ENCODE measurements at places on chromosomes 6 and 20.

GRCh38 chr6:138349891-138350290, 27.8 kb upstream of the SMIM28 start:
- DNase-seq: no peak

DNA sequence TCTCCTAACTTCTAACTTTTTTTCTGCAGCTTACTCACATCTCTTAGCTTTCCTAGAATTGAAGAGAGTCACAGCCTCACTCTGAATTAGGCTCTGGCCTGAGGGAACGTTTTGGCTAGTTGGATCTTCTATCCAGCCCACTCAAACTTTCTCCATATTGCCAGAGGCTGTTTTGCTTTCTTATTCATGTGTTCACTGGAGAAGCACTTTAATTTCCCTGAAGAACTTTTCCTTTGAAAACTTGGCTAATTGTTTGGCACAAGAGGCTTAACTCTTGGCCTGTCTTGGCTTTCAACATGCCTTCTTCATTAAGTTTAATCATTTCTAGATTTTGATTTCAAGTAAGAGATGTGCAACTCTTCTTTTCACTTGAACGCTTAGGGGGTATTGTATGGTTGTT, 138.2 kb upstream of the PLCB4 start:
- DNase-seq: no peak

DNA sequence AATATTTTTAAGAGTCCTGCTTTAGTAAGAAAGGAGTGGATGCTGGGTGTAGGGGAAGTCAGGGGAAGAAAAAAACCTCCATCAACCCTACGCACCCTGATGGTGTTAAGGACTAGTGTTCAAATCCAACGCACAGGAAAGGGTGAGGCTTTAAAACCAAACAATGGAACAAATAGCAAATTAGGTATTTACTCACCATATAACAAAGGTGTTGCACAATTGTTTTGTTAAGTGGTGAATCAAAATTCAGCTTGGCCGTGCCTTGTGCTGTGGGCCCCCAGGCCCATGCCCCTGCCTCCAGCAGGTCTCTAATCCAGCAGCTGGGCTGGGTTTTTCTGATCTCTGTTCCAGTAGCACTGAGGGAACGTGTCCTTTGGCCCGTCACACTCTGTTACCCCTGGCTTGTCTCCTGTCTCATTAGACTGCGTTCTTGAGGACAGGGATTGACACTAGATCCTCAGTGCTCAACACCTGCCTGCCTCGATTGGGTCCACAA, 11.8 kb downstream of the FAM83D start:
- no peak for DNase-seq

DNA sequence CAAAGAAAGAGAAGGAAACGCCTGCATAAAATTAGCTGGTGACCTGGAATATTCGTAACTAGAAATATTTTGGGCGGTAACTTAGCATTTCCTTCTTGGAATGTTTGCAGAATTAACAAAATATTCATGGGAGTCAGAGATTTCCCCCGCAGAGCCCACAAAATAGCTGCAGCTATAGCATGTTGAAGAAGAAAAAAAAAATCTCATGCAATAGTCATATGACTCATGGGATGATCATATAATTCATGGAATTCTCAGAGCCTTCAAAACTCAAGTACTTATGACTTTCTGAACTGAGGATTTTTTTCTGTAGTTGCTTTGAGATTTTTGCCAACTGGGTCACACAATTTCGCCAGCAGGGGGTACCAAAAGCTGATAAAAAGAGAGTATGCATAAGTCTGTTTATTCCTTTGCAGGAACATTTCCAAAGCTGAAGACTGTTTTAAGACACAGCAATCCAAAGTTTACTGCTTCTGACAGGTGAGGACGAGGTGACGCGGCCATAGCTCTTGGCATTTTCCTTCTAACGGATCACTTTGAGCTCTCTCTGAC, 586.0 kb upstream of the CHD6 start:
- no peak for DNase-seq

DNA sequence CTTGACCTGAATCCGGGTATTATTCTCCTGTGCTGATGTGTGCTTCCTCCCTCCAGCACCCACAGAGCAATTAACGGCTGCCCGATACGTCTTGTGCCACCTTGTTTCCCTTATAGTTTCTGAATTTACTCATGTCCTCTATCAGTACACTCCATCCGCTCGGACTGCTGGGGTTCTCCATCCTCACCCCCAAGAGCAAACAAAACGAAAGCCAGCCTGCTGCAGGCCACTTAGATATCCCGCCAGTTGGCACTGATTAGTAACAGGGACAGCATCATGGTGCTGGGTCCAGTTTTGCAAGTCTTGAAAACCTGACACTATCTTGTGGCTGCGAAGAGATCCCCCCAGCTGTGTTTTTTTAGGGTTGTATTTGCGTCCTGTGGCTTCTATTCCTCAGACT, 71.8 kb downstream of the SSR1 start:
- no peak for DNase-seq

DNA sequence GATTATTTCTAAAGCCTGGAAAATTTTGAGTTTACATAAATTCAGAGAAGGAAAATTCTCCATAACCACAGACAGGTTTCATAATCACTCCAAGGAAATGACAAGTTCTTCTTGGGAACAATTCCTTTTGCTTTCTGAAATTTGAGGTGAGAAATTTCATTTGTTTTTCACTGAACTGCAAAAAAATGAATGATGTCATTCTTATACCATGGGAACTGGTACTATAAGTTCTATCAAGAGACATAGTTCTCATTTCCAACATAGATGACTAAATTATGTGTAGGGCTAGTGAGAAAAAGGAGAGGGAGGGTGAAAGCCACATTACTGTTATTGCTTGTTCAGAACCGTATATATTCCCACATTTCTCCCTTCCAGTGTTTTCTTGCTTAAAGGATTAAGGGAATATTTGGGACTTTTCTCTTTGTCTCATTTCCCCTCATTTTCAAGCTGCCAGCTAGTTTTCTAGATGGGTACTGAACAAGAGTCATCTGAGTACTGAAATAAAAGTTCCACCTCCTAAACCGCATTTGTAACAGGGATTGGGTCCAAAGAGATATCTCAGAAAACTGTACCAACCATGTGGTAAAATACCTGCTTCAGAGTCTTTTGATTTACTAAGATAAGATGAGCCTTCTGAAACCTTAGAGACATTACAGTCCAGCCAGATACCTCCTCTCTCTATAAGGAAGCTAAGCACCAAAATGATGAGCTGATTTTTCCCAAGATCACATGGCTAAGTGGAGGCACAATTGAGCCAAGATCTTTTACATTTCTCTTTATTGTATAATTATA, 144.3 kb upstream of the PRDM1 start:
- DNase-seq: no peak

DNA sequence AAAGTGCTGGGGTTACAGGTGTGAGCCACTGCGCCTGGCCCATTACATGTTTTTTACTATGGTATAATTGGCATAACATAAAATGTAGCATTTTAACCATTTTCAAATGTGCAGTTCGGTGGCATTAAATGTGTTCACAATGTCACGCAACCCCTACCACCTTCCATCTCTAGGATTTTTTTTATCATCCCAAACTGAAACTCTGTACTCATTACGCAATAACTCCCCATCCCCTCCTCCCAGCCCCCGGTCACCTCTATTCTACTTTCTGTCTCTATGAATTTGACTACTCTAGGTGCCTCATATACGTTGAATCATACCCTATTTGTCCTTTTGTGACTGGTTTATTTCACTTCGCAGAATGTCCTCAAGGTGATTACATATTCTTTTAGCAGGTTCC, 233.1 kb upstream of the ARID1B start:
- no peak for DNase-seq

DNA sequence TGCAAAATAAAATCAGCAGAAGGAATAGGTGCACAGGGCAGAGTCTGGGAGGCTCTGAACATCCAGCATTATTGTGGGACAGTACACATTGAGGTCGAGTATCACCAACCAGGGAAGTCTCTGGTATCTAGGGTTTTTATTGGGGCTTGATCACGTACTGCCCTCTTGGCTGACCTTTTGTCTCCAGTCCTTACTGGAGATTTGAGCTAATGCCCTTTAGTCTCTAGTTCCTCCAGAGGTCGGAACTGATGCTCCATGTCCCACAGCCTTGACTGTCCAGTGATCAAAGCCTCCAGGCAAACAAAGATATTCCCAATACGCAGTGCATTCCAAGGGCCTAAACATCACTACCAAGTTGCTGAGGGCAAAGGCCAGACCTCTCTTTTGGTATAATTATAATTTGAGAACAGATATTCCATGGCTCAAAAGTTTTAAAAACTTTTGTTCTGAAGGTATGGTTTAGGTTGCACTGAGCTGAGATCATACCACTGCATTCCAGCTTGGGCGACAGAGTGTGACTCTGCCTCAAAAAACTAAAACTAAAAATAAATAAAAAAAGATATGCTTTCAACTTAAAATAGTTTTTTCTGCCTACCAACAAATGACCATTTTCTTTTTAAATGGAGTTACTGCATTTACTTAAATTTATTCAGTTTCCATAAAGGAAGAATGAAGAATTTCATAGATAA, 56.9 kb upstream of the DYNLRB1 start:
- DNase-seq: no peak

- DNase-seq: no peak
These were observed 137.8 kb downstream of the TTLL2 start for GRCh38 chr6:167462514-167463312.

DNA sequence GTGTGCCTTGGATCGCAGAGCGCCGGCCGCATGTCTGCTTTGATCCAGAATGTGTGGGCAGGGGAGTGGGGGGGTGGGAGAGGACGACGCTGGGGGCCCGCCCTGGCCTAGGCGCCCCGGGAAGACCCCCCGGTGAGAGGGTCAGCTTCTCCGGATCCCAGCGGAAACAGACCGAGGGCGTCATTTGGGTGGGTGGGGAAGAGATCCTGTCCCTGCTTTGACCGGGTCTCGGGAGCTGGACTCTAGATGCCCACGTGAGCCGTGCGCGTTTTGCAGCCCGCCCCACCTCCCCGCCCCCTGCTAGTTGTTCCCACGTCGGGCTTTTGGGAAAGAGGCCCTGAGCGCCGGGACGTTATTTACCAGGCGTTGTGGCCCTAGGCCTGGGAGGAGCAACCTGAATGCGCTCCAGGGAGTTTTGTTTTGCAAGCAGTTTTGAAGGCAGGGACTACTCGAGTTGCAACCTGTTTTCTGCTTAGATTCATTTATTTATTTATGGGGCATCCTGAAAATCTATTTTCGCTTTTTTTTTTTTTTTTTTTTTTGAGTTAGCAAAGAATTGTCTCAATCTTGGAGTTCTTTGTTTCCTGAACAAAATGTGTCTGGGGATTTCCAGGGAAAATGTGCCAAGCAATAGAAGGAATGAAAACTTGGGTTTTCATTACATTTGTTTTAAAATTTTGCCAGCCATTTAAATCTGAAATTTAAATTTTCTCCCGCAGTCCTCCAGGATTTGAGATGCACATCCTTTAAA, 1.6 kb downstream of the DSP start:
- DNase-seq: no peak

GRCh38 chr6:39685489-39685826, 39.8 kb downstream of the KIF6 start:
- no peak for DNase-seq

GRCh38 chr6:83696674-83697073, 12.2 kb downstream of the SNAP91 start:
- no peak for DNase-seq

- DNase-seq: no peak
These were observed 65.9 kb downstream of the FAM135A start for GRCh38 chr6:70479236-70479635.

GRCh38 chr20:17579369-17580039, 9.6 kb downstream of the DSTN start:
- DNase-seq: no peak

GRCh38 chr20:6711951-6712649, 55.4 kb upstream of the BMP2 start:
- no peak for DNase-seq

DNA sequence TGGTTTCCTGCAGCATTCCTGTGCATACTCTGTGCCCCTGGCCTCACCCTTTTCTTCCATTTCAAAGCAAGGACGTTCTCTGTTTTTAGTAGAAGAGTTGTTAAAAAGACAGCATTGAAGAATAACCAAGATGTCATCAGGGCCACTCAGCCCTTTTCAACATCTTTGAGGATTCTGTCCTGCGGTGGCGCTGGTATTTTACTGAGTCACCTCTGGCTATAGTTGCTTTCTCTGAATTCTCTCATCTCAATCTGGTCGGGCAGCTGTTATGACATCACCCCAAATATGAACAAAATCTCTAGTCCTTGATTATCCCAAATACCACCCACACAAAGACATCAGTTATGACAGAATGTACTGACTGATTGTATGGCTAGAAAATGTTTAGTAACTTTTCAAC, 204.2 kb downstream of the GRIK2 start:
- no peak for DNase-seq

DNA sequence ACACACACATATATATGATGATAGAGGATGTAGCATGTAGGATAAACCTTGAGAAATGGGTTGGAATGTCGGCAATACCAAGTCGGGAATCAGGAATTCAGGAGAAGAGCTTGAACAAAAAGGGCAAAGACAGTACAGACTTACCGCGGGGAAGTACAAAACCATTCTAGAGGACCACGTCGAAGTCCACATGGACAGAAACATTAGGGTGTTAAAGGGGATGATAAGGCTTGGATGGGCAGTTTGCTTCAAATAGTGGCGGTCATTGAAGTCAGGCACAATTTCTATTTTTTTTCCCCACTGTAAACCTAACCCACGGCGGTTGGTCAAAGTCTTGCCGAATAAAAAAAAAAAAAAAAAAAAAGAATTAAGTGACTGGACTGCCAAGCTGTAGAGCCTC, 766 bp upstream of the NUS1 start:
- DNase-seq: no peak

DNA sequence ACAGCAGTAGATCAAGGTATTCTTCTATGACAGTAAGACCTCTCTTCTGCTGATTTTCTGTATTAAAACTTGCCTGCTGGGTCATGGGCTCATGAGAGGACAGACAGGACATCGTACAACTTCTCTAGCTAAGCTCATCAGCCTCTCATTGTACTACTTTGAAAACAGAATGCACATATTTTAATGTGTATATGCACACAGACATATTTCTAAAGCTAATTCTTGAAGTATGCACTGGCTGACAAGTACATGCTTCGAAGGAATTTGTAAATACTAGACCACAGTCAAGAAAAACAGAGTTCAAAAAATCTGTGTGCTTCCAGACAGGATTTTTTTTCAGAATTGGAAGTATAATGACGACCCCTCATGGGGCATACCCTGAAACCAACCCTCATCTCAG, 81.7 kb upstream of the CD83 start:
- no peak for DNase-seq

DNA sequence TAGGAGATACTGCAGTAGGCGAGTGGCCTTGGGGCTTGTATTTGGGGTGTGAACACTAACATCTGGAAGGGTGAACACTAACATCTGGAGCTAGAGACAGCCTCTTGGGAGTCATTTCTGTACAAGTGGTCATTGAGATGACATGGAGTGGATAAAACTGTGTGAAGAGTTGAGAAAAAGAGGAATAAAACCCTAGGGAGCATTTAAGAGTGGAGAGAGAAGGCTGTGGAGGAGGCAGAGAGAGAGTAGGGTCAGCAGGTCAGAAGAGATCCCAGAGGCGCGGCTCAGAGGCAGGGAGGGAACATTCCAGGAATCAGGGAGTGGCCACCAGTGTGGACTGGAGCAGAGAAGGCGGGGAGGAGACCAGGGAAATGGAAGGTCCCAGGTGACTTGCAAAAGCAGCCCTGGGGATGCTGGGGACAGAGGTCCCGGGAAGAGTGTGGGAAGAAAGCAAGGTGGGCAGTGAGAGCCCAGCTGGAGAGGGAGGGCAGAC, 202.0 kb upstream of the RNF24 start:
- DNase-seq: no peak
